ENCODE measurements at places on chromosomes 3 and 15.

GRCh38 chr3:51384055-51384725 lies 901 bp upstream of the MANF start:
- DNase-seq: peak; percentile 48

DNA sequence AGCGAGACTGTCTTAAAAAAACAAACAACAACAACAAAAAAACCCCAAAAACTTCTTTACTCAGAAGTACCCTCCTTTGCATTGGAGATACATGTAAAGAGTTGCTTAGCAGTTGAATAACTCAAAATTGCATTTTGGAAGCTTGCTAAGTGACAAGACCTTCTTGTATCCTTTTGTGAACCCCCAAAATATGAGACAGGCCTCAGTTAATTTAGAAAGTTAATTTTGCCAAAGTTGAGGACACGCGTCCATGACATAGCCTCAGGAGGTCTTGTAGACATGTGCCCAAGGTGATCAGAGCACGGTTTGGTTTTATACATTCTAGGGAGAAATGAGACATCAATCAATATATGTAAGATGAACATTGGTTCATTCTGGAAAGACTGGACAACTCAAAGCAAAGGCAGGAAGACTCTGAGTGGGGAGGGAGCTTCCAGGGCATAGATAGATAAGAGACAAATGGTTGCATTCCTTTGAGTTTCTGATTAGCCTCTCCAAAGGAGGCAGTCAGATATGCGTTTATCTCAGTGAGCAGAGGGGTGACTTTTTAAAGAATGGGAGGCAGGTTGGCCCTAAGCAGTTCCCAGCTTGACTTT lies 1.7 kb upstream of the ARF4 start:
- DNase-seq: no peak

DNA sequence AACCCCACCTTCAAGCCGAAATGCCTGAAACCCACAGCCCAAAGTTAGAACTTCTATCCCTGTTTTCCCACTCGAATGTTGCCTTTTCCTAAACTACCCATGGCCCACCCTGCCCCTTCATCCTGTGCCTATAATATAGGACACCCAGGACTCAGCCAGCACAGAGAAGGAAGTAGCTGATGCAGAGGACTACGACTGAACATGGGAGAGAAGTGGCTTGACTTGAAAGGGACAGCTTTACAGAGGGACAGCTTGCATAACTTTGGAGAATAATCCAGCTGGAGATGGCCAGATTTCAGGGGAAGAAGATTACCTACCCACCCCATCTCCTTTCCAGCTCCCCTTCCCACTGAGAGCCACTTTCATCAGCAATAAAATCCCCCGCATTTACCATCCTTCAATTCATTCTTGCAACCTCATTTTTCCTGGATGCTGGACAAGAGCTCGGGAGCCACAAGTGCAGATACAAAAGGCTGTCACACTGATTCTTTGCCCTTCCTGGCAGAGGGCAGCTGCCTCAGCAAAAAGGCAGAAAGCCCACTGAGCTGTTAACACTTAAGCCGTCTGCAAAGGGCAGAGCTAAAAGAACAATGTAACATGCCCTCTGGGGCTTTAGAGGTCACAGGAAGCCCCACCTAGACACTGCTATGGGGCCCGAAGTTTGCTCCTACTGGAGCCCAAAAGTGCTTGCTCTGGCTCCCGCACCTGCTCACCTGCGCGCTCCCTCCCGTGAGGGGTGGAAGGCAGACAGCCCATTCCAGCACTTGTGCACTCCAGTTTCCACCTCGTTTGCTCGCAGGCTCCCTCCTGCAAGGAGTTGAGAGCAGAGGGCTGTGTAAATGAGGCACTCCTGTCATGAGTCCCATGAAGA lies 224.0 kb downstream of the TBC1D5 start:
- DNase-seq: no peak

- DNase-seq: no peak
Measured at GRCh38 chr3:106067711-106068110, 198.9 kb upstream of the CBLB start.

DNA sequence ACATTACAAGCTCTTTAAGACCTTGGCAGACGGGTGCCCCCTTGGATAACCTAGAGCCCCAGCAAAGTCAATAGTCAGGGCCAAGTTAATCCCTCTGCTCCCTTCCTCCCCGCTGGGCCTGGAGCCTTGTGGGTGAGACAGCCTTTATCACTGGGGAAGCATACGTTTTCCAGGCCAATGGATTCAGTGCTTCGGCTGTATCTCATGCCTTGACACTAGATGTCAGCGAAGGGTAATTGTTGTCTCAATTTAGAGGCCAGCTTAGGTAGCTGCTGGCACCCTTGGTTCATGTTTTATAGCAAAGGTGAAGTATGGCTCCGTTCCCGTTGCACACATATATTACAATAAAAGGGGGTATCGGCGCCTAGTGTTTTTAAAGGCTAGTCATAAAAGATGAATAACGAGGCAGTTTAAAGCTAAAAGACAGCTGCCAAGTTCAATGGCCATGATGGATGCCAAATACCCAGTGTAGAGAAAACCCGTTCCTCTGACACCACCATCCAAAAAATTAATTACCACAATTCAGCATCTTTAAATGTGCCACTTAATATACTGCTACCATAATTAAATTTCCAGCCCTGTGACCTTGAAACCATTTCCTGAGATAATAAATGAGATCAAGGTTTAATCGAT lies 52.3 kb upstream of the BNIP2 start:
- no peak for DNase-seq

GRCh38 chr15:42707068-42707467 lies 29.9 kb downstream of the CDAN1 start:
- no peak for DNase-seq

GRCh38 chr15:56365075-56365711 lies at the start of gene TEX9:
TEX9 (plus strand) TSS chr15:56365426; CDS start chr15:56365451, 25 bp downstream.
- DNase-seq: peak; percentile 41

- DNase-seq: no peak
Measured at GRCh38 chr3:140472306-140473020, 205.4 kb upstream of the TRIM42 start.

DNA sequence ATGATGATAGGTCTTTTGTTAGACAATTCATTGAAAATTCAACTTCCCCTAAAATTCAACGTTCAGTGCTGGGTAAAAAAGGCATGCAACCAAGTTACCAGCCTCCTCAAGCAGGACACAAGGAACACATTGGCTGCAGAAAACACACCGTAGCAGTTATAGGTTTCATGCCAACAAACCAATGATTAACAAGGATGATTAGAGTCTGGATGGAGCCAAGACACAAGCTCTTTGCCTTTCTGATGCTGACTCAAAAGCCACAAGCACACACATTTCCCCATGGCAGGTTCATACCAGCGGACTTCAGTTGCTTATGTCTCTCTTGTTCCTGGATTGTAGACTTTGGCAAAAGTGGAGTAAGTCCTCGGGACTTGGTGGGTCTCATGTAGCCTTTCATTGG lies 105.8 kb downstream of the DHX30 start:
- DNase-seq: no peak

GRCh38 chr3:36908647-36909180 lies 36.1 kb downstream of the TRANK1 start:
- no peak for DNase-seq

DNA sequence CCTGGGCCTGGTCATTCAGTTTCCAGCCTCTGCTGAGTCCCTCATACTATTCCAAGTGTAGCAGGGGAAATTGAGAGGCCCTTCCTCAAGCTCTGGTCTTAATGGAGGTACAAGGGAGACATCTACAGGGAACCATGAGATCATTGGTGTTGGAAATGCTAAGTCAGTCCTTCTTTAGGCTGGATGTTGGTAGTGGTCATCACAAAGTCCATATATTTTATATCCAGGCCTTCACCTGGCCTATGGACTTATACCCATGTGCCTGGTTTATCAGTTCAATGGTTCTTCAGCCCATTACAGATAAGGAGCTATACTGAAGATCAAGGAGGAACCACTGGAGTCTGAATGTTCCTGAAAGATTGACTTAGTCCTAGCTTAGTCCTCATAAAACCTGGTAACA lies 135.0 kb downstream of the STAG1 start:
- no peak for DNase-seq

GRCh38 chr3:156847752-156848448 lies 21.7 kb downstream of the LEKR1 start:
- no peak for DNase-seq

DNA sequence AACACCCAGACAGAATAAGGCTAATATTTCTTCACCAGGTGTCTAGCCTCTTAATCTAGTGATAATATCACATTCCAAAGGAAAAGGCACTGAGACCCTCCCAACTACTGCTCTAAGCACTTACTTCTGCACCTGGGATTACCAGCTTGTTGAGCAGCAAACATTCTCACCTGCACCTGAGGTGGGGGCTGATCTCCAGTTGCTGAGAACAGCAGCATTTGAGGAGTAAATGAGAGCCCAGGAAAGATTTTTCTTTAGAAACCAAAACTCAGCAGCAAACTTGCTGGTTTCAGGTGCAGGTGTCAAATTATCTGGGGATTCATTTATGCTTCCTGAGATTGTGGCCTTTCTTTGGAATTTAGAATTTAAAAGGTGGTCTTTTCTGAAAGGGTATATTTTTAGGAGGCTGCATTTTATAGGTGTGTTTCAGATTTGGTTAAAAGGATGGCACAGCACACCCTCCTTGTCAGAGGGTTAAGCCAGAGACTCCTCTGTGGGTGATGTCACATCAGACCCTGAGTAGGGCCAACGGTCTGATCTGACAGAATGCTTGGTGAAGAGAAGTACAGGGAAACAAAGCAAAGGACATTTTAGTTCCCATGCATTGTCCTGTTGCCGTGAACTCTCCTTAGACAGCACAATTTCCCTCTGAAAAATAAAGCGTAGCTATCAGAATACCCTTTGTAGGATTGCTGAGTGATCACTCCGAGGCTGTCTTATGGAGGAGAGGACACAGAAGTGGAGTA lies 411.0 kb upstream of the ATP11B start:
- DNase-seq: no peak

GRCh38 chr3:46438831-46439230 lies 25.9 kb downstream of the LTF start:
- no peak for DNase-seq

DNA sequence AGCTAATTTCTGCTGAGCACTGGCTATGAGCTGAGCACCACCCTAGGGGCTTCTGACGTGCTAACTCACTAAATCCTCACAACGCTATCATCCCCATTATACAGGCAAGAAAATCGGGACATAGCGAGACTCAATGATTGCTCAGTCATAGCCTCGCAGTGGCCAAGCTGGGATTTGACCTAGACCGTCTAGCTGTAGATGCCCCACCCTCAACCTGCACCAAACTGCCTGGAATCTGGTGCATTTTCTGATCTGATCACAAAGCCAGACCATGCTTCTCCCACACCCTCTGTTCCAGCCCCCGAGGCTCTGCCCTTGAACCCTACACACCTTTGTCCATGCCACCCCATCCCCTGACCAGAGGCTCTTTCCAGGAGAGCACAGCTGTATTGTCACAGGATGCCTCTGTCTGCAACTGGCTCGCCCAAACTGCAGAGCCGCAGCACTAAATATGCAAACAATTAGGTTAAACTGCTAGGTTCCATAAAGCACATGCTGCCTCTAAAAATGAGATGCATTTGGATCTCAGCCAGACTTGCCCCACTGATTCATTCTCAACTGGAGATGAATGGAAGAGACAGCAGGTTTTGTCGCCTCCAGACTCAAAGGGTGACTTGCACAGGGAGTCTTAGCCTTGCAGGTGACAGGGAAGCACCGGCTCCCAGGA lies 95.2 kb downstream of the NUP210 start:
- DNase-seq: no peak

GRCh38 chr3:168028086-168028485 lies 67.6 kb downstream of the GOLIM4 start:
- DNase-seq: no peak

- no peak for DNase-seq
Measured at GRCh38 chr15:46129145-46129544, 494.3 kb downstream of the SQOR start.

DNA sequence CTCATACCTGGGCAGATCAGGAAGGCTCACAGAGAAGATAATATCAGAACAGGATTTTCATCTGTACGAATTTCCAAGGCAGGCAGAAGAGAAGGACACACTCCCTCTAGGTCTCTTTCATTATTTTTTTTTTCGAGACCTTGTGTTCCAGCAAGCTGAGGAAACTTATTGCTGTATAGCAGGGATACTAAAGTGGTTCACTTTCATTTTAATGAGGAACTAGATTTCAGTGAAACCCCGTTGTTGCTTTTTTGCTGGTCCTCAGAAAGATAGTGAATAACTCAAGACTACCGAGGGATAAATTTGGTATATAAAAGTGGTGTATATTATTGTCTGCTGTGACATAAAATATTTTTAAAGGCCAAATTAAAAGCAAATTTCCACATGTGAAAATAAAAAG lies 24.6 kb downstream of the MEIS2 start:
- no peak for DNase-seq

DNA sequence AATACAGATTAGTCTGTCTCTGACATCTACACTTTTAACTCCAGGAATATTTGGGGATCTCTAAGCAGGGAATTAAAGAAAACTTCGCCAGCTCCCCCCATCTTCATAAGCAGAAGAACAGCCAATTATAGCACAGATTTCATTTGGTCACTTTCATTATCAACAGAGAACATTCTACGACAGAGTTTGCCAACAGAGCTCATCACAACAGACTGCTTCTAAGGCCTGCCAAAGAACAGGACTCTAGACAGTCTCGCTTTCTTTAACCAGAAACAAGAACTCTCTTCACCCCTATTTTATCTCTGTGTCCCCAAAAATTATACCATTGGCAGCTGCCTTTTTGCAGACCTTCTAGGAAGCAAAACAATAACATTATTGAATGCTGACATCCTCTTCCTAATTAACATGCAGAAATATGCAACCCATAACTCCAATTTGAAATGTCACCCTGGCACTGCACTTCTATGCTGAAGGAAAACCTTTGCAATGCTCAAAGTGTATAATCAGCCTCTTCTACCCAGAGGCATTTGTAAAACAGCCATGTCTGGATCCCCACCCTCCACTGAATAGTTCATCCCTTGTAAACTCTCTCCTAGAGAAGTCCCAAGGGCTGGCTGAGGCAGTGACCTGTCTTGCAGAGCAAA lies 552.8 kb downstream of the MAGI1 start:
- no peak for DNase-seq

GRCh38 chr3:72004749-72005292 lies 219.9 kb upstream of the PROK2 start:
- DNase-seq: peak; percentile 15

DNA sequence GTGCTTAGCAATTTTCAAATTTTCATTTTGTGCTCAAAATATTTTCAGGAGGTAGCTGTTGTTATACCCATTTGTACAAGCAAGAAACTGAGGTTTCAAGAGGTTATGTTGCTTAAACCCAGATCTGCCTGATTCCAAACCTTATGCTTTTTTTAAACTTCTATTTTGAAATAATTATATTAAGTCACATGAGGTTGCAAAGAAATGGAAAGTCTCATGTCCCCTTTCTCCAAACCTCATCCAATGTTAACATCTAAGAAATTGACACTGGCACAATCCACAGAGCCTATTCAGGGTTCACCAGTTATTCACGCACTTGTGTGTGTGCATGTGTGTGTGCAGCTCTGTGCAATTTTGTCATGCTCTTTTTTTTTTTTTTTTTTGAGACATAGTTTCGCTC lies 35.1 kb downstream of the B3GNT5 start:
- DNase-seq: no peak
